ENCODE measurements at places on chromosomes 7 and 10.

- no peaks in the 10 kb centered on the region for H3K27me3 ChIP-seq
- DNase-seq = no peak
- peaks cover 20% of the 10 kb centered on the region for H3K4me1 ChIP-seq
- no peaks in the 10 kb centered on the region for H3K36me3 ChIP-seq
- H3K4me3 ChIP-seq = no peak overlapping the region
Observed at GRCh38 chr7:105295596-105296352, 92.9 kb downstream of the SRPK2 start.

DNA sequence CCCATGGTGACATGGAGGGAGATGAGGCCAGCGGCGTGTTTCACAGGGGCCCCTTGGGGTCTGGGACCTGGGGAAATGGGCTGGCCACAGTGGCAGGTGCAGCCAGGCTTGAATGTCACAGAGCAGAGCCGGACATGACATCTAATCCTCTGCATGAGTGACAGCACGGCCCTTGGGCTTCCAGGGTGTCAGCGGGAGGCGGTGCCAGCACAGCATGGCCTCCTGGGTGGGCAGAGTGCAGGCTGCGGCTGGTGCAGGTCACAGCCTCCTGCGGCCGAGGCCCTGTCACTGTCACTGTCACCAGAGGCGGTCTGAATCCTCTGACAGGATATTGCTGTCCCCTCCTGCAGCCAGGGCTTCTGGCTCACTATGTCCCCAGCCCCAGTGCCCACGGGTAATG is 18.2 kb downstream of the BHLHA15 start:
- H3K27me3 ChIP-seq = no peaks in the 10 kb centered on the region
- H3K36me3 ChIP-seq = peaks cover 34% of the 10 kb centered on the region
- DNase-seq = no peak

DNA sequence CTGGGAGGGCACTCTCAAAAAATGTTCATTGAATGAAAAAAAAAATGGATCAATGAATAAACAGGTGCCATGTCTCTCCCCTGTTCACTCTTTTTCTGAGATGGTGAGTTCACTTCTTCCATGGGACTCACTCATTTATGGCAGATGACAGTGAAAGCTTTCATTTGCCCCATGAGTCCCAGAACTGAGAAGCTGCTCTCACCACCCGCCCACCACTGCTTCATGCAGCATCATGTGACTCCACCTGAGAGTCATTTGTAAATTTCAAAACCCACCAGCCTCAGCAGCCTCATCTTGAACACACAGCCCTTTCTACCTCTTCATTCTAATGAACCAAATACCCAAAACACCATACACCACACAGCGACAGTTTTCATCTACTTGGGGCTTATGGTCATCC is 64.9 kb downstream of the SCRN1 start:
- no peaks in the 10 kb centered on the region for H3K4me1 ChIP-seq
- peaks cover 5% of the 10 kb centered on the region for H3K27me3 ChIP-seq
- no peak for DNase-seq
- H3K27ac ChIP-seq = no peak overlapping the region

GRCh38 chr7:75635036-75635435 is 103.7 kb downstream of the HIP1 start:
- no peak overlapping the region for H3K27ac ChIP-seq
- DNase-seq = no peak
- H3K4me3 ChIP-seq = no peak overlapping the region

- peak overlapping the region; percentile 98 for H3K27ac ChIP-seq
- no peaks in the 10 kb centered on the region for H3K27me3 ChIP-seq
- DNase-seq = peak; percentile 15
- H3K36me3 ChIP-seq = no peaks in the 10 kb centered on the region
- H3K4me3 ChIP-seq = no peak overlapping the region
- H3K4me1 ChIP-seq = peaks cover 36% of the 10 kb centered on the region
Observed at GRCh38 chr10:3873728-3874461, 88.9 kb upstream of the KLF6 start.

DNA sequence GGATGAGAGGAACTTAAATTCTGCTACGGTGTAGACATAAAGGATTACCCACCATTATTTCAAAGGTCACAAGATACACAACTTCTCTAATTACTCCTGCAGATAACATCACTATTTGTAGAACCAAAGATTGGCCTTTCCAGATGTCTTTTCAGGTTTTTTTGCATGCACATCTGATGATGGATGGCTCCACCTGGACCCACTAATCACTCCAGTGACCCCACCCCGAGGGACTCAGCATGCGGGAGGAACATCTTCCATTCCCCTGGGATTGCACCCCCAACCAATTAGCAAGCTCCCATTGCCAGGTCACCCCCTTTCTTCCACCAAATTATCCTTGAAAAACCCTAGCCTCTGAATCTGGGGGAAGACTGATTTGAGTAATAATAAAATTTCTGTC is 608.9 kb downstream of the CNTNAP2 start:
- H3K27ac ChIP-seq = no peak overlapping the region
- DNase-seq = no peak
- H3K4me3 ChIP-seq = no peak overlapping the region
- no peaks in the 10 kb centered on the region for H3K4me1 ChIP-seq

DNA sequence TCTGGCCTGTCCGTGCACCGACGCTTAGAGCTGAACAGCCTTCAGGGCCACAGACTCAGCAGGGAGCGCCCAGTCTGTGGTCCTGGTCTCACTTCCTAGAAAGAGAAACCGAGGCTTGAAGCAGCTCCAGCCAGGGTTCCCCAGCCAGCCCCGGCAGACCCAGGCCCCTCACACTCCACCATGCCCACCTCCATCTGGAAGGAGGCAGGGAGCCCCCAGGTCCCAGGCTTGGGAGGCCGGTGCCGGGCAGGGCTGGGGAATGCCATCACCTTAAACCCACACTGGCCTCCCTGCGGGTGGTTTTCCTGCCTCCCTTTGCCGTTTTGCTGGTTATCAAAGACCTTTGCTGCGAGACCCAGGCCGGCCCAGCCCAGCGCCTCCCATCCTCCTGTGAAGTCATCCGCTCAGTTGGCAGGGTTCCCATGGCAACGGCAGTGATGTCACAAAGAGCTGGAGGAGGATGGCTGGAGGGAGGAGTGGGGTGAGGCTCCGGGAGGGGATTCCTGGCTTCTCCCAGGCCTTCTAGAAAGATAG is 24.0 kb downstream of the ELFN1 start:
- no peak overlapping the region for H3K27ac ChIP-seq
- no peaks in the 10 kb centered on the region for H3K4me1 ChIP-seq

GRCh38 chr10:88243202-88243744 is 339.8 kb downstream of the RNLS start:
- H3K4me1 ChIP-seq = peaks cover 4% of the 10 kb centered on the region
- H3K4me3 ChIP-seq = no peak overlapping the region
- H3K36me3 ChIP-seq = no peaks in the 10 kb centered on the region
- H3K27me3 ChIP-seq = peaks cover 4% of the 10 kb centered on the region

DNA sequence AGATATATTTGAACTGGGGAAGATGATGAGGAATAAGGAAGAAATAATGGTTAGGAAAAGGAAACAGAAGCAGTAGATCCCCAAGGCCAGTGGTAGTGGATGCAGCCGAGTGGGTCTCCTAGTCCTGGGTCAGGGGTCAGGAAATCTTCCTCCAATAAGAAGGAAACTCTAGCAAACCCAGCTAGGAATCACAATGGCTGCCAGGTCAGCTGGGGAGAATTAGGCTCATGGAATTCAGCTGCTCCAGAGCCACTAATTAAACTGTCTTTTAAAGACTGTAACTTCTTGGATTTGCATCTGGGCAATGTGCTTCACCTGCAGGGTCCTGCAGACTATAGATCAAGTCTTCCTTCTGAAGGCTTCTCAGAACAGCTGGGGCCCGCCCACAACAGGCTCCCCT is 644.4 kb downstream of the KCNMA1 start:
- DNase-seq = no peak
- no peaks in the 10 kb centered on the region for H3K27me3 ChIP-seq
- H3K4me1 ChIP-seq = no peaks in the 10 kb centered on the region

DNA sequence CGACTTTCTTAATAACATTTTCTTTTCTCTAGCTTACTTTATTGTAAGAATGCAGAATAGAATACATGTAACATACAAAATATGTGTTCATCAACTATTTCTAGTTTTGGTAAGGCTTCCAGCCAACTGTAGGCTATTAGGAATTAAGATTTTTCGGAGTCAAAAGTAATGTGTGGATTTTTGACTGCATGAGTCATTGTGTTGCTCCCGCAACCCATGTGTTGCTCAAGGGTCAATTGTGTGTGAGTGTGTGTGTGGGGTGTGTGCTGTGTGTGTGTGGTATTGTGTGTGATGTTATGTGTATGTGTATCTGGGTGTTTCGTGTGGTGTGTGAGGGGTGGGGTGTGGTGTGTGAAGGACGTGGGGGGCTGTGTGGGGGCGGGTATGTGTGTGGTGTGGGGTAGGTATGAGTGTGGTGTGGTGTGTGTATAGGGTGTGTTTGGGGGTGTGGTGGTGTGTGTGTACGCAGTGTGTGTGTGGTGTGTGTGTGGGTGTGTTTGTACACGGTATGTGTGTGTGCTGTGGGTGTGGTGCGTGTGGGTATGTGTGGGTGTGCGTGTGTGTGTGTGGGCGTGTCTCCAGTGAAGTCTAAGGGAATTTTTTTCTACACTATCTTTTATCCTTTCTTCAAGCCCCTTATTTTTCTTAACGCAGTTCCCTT is 60.5 kb downstream of the RSU1 start:
- no peak overlapping the region for H3K27ac ChIP-seq
- H3K4me1 ChIP-seq = no peaks in the 10 kb centered on the region
- no peak for DNase-seq
- H3K27me3 ChIP-seq = no peaks in the 10 kb centered on the region
- H3K36me3 ChIP-seq = peaks cover 39% of the 10 kb centered on the region

DNA sequence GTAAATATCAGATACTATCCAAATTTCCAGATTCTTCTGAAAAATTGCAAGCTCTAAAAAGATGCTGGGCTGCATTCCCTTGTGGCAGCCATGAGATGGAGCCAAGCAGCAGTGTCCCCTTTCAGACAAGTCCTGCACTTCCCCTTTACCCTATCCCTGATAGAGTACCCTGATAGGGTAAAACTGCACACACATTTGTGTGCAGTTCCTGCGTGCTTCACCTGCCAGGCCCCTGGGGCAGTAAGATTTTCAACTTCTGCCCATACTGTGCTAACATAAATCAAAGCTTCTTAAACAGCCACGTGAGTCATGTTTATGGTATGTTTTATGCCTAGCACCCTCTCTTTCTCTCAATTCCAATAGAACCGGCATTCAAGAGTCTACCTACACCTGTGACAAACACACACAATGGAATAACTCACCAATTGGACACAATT is 52.2 kb downstream of the IFIT5 start:
- H3K36me3 ChIP-seq = no peaks in the 10 kb centered on the region
- H3K27ac ChIP-seq = no peak overlapping the region
- H3K27me3 ChIP-seq = no peaks in the 10 kb centered on the region

GRCh38 chr10:23391821-23392220 is 47.1 kb upstream of the OTUD1 start:
- no peak for DNase-seq
- H3K36me3 ChIP-seq = no peaks in the 10 kb centered on the region
- no peaks in the 10 kb centered on the region for H3K27me3 ChIP-seq
- H3K27ac ChIP-seq = no peak overlapping the region
- H3K4me1 ChIP-seq = no peaks in the 10 kb centered on the region
- no peak overlapping the region for H3K4me3 ChIP-seq

- H3K36me3 ChIP-seq = no peaks in the 10 kb centered on the region
- DNase-seq = peak; percentile 48
- peak overlapping the region; percentile 66 for H3K4me3 ChIP-seq
- no peaks in the 10 kb centered on the region for H3K27me3 ChIP-seq
- H3K27ac ChIP-seq = peak overlapping the region; percentile 70
Observed at GRCh38 chr7:101017064-101017777, 2.7 kb upstream of the MUC17 start.

GRCh38 chr7:138519061-138519798 is 59.2 kb downstream of the TRIM24 start:
- no peaks in the 10 kb centered on the region for H3K27me3 ChIP-seq
- no peak for DNase-seq
- H3K4me3 ChIP-seq = no peak overlapping the region
- H3K4me1 ChIP-seq = no peaks in the 10 kb centered on the region
- no peak overlapping the region for H3K27ac ChIP-seq

GRCh38 chr10:4121502-4122380 is 336.7 kb upstream of the KLF6 start:
- no peak overlapping the region for H3K27ac ChIP-seq
- no peaks in the 10 kb centered on the region for H3K4me1 ChIP-seq
- no peak for DNase-seq

DNA sequence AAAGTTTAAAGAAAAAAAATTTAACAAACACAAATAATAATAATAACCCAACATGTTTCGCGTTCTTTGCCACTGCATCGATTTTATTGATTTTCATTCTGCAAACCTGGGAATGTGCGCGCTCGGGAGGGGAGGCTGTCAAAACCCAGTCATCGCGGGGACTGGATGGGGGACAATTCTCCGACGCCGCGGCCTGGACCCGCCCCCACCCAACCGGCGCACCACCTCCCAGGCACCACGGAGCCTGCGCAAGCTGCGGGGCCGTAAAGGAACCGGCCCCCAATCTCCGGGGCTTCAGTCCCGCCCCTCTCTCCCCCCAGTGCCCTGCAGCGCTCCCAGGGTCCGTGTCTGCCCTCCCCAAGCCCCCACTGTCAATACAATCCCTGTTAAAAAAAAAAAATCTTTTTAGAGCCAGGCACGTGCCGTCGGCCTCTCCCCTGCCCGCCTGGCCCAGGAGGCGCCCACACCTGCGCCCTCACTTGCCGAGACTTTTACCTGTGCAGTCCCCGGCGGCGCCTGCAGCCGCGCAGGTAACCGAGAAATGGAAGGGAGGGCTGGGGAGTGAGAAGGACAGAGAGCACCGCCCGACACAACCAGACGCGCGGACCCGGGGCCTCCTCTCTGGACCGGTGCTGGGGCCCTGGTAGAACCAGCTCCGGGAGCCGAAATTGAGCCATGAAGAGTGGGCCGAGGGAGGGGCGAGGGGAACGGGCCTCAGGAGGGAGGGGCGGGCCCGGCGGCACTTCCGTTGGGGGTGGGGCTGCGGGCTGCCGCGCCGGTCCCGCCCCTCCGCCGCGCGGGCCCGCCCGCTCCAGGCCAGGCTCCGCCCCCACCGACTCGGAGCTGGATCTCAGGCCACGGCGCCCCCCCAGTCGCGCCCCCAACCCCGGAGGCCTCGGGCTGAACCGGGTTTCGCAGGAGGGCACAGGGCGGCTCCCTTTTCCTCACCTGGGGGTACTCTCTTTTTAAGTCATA is 7.6 kb upstream of the ZNF503 start:
- no peak for DNase-seq
- no peak overlapping the region for H3K27ac ChIP-seq
- H3K27me3 ChIP-seq = peaks cover 61% of the 10 kb centered on the region
- no peaks in the 10 kb centered on the region for H3K36me3 ChIP-seq
- H3K4me3 ChIP-seq = peak overlapping the region; percentile 71

DNA sequence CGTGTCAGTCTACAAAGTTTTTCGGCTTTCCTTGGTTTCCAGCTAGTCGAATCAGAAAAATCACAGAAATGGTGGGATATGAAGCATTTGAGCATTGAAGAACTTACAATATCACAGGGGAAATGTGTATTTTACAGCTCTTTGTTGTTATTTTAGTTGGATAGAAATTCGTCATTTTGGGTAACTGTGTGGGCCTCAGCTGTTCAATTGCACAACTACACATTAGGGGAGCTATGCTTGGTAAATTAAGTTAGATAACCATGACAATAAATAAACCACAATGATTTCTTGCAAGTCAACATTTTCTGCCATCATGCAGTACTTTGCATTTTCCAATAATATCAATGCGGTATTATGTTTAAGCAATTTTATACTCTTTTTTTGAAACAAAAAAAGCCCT is 80.4 kb upstream of the ANK3 start:
- H3K4me3 ChIP-seq = no peak overlapping the region
- H3K27me3 ChIP-seq = no peaks in the 10 kb centered on the region
- no peak overlapping the region for H3K27ac ChIP-seq
- DNase-seq = no peak
- H3K4me1 ChIP-seq = no peaks in the 10 kb centered on the region
